ENCODE measurements at places on chromosomes 1 and 21.

- DNase-seq: no peak
Observed at GRCh38 chr1:90862782-90863181, 145.7 kb upstream of the BARHL2 start.

- DNase-seq: no peak
Observed at GRCh38 chr1:119279456-119280381, 88.9 kb upstream of the HAO2 start.

DNA sequence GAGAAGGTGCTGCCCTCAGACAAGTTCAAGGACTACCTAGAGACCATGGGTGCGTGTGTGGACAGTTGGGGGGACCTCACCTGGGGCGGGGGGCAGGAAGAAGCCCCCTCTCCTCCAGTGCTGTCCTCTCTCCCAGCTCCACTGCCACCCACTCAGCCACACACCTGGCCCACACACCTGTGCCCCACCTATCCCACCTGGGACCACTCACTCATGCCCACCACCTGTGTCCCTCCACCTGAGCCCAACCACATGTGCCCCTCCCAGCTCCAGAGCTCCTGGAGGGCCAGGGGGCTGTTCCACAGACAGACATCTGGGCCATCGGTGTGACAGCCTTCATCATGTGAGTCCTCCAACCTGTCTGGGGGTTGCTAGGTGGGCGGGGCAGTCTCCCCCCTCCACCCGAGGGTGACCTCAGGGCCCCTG, 29.0 kb downstream of the TRIM11 start:
- no peak for DNase-seq

DNA sequence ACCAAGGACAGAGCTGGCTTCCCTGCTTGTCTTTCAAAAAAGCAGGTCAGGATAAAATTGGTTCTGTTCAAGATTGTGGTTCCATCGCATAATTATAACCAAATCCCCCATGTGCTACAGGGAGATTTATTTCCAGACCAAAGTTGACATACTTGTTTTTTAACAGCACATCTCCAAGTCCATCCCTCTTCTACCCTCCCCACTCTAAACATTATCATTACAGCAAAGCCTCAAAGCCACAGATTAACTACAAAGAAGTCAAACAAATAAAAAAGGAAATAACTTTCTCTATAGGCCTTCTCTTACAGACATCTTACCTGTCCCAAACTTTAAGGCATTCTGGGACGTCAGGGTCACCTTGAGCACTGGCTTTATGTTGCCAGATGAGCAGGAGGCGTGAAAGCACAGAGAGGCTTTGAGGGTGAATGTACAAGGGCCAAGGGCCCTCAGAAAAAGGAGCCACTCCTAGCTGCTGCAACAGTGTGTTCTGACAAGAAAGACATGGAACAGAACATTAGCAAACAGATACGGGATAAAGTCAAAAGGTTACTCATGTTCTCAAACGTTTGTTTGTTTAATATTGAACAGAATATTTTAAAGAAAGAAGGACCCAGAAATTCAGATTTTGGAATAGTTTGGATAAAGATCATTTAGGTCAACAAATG, 31.2 kb downstream of the UBR4 start:
- no peak for DNase-seq

- no peak for DNase-seq
Observed at GRCh38 chr1:233294913-233295236, 650 bp downstream of the PCNX2 start.
